ENCODE measurements at places on chromosomes 5 and 9.

DNA sequence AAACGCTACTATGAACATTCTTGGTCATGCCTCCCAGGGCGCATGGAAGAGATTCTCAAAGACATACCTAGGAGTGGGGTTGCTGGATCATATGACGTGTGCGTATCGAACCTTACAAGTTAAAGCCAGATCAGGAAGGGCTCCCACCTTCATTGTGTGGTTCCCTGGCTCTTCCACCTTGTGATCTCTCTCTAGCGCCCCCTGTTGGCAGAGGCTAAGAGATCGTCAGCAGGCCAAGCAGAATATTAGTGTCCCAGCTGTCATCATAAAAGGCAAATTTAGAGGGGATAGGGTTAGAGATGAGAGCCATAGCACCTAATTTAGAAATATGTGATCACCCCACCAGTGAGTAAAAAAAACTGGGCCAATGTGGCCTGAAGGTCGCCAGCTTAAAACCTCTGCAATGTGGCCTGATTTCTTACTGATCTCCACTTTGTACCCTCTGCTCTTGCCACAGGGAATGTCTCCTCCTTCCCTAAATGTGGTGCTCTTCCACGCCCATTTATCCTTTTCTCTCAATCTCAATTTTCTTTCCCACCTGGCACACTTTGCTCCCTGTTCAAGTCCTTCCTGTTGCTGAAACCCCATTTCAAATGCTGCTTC, 91.7 kb upstream of the SHB start:
- no peak for DNase-seq

GRCh38 chr5:141149812-141150211, at the start of gene PCDHB6:
Gene PCDHB6 (plus strand): TSS chr5:141150057. CDS start chr5:141150258, 201 bp downstream.
- DNase-seq, result no peak

DNA sequence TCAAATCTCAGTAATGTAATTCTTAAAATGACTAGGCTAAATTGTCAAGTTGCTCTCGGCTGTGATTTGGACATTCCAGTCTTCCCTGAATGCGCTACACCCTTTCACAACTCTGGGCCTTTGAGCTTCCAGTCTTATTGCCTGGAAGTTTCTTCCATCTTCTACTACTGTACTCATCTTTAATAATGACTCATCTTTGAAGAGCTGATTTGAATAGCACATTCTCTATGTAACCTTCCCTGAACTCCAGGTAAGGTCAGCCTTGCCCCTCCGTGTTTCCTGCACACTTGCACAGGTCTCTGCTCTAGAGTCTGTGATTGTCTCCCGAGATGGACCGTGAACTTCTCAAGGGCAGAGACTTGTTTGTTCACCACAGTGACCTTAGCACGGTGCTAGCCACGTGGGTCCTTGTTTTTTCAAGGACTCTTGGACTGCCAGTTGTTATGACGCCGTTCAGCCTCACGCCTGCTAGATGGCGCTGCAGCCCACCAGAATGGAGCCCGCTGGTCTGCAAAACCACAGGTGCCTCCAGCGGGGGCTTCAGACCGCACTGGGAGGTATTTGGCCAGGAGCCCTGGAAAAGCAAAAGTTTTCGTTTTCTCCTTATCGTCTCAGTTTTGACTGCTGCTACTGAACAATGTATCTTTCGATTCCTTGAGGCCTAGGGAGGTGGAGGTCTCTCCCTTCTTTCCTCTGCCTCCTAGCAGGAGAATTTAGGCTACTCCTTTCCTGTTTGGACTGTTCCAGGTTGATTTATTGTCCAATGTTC, 44.4 kb downstream of the SEC61B start:
- DNase-seq, result peak; percentile 60

DNA sequence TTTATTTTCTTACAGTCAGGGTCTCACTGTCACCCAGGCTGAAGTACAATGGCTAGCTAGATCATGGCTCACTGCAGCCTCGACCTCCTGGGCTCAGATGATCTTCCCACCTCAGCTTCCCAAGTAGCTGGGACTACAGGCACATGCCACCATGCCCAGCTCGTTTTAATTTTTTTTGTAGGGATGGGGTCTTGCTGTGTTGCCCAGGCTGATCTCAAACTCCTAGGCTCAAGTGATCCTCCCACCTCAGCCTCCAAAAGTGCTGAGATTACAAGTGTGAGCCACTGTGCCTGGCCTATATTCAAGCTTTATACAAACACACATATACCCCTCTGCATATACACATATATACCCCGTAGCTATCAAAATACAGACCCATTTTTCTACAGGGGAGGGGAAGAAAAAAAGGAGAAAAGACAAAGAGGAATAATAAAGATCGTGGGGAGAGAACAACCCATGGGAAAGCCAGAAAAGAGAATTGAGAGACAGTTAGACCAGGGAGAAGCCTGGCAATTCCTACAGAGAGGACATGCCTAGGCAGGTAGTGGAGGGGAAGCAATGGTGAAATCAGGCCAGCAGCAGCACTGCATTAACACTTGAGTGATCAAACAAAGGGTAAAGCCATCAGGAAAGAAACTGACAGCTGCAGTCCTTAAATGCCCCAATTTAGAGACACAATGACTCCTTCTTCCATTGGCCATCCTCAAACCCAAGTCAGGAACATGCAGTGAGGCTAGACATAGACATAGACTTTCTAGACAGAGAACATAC, 102.7 kb downstream of the EFNA5 start:
- DNase-seq, result no peak

- DNase-seq, result peak; percentile 7
Observed at GRCh38 chr9:100011062-100011681, 87.6 kb downstream of the ERP44 start.

- no peak for DNase-seq
Observed at GRCh38 chr5:5165541-5166002, 25.4 kb downstream of the ADAMTS16 start.

GRCh38 chr5:169299191-169299662, 1.7 kb downstream of the SLIT3 start:
- DNase-seq, result no peak

- DNase-seq, result no peak
Observed at GRCh38 chr9:4836676-4837075, 43.9 kb downstream of the RCL1 start.

DNA sequence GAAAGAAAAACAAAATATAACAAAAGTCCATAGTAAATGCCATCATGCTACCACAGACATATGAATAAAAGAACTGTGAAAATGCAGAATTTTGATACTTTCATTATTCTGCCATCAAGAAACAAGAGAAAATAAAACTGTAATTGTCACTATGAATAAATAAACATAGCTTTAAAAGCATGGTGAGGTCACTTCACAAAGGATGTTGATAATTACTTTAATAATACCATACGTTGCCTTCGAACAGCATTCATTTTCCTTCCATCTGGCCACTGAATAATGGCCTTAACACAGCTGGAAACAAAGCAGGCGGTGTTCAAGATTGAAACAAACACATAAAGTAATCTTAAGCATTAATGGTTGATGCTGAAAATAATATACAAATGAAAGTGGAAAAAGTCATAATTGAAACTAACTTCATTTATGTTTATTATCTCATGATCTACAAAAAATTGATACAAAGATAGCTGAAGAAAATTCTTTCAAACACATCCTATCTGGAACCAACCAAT, 102.0 kb downstream of the AGTPBP1 start:
- no peak for DNase-seq

DNA sequence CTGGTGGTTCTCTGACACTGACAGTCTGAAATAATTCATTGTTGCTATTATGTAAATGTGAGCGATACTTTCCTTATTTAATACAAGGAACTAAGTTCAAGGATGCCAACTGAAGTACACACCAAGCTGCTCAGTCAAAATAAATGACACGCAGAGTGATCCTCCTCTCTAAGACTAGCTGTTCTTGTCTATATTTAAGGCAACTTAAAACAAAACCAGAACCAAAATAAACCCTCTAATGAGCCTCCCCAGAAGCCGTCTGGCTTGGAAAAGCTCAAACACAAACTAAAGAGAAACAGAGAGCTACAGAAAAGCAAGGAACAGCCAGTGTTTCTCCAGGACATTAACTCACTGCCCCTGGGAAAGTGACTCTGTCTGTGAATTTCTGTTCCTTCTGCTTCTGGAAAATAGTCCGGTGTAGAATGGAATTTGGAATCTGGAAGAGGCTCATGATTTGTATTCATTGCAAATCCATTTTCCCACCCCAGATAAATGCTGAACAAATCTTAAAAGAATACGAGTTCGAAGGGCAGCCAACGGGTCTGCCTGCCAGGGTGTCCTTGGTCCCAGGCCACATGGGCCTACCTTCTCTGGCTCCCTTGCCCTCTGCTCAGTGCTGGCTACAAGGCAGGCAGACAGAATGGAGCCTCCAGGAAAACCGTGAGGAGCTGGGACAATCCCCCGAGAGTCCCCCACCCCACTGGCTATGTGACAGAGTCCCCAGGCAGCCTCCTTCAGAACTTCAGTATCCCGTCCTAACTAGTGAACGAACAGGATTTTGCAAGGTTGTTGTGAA, 14.8 kb downstream of the GGTA1 start:
- DNase-seq, result no peak

GRCh38 chr9:107142430-107142829, 140.6 kb upstream of the RAD23B start:
- no peak for DNase-seq

GRCh38 chr5:60699609-60700415, at the start of gene DEPDC1B:
Gene DEPDC1B (minus strand): TSS chr5:60700166. CDS start chr5:60700093, 73 bp downstream.
- DNase-seq, result peak; percentile 76

GRCh38 chr9:8940650-8941049, 1141.1 kb upstream of the DMAC1 start:
- DNase-seq, result no peak

DNA sequence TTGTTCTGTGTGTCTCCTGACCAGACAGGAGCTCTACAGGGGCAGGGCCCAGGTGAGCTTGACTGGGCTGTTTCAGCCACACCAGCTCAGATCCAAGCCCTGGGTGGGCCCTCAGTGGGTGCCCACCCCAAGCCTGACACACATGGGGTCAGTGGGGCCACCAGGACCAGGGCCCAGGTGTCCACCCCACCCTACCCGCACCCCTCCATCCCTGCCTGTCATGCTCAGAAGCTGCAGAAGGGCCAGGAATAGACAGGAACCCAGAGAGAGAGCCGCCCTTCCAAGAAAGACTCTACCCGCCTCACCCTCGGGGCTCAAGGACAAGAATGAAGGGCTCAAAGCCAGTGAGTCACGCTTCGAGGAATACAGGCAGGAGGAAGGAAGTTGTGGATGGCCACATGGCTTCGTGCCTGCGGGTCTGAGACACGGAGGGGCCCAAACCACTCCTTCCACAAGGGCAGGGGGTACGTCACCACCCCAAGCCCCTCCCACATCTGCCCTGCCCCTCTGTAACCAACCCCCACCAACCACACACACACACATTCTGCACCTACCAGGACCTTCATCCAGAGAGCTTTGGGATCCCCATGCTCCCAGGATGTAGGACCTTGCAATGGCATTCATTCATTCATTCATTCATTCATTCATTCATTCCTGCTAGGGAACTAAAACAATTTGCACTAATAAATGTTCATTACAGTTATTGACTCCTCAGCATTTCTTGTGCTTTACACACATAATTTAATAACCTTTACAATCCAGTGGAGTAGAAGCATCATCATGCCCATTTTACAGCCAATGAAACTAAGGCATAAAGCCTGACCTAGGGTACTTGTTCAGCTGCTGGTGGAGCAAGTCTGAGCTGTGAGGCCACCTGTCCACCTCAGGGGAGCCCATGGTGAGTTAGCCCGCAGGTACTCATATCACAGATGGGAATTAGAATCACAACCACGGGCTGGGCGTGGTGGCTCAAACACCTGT, 55.9 kb upstream of the STXBP1 start:
- no peak for DNase-seq

DNA sequence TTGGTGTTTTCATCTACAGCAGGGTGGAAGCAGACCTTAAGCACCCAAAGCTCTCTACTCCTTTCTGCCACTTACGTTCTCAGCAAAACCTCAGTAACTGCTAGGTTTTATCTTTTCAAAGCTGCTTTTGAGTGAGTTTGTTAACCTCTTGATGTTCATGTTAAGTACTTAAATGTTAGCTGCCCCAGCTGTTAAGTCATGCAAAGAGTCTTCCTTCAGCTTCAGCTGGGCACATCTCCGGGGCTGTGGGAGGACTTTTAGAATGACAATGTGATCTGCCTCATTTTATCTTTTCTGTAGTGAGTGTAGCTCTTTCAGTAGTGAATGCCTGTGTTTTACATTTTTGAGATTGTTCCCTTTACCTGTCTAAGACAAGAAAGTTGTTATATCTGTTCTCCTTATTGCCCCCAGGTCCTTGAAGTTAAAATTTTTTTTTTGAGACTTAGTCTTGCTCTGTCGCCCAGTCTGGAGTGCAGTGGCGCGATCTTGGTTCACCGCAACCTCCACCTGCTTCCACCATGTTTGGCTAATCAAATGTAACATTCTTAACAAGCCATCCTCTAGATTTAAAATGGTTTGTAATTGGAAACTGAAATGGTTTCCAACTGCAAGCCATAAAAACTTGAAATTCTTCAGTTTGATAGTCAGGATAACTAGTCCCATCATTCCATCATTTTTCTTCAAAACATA, 19.6 kb downstream of the KDM4C start:
- DNase-seq, result no peak

GRCh38 chr9:14824481-14824880, 85.7 kb downstream of the FREM1 start:
- DNase-seq, result no peak

GRCh38 chr9:128399861-128400260, 20.8 kb upstream of the CERCAM start:
- DNase-seq, result no peak

DNA sequence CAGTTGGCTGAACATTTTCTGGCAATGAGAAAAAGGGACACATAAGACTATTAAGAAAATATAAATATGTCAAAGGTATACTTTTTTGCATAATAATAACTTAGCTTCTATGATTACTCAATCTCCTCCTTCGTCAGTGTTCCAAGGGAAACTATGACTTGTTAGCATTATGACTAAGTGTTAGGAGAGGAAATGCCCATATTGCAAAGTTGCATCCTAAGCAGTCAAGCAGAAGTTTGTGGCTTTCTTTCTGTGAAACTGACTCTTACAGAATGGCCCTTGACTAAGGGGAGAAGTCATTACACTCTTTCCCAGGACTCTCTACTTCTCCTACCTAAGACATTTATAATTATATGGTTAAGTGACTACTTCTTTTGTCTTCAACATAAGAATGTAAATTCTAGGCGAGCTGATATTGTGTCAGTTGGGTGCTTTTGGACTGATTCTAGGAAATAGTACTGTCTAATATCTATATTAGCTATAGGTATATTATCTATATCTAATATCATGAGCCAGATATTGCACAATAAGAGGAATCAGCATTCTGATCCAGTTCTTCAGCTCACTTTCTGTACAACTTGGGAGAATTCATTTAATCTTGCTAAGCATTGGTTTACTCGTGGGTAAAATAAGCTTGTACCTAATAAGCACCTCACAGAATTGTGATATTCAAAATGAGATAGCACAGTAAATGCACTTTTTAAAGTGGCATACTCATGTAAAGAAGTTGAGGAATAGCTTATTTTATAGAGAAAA, 16.4 kb upstream of the SPINK6 start:
- DNase-seq, result no peak

GRCh38 chr5:145341842-145342241, 493.3 kb downstream of the PRELID2 start:
- no peak for DNase-seq
